ENCODE measurements at places on chromosomes 3 and 15.
A peak's percentile ranks its signal among the peaks of the same experiment; 100 is the strongest.

DNA sequence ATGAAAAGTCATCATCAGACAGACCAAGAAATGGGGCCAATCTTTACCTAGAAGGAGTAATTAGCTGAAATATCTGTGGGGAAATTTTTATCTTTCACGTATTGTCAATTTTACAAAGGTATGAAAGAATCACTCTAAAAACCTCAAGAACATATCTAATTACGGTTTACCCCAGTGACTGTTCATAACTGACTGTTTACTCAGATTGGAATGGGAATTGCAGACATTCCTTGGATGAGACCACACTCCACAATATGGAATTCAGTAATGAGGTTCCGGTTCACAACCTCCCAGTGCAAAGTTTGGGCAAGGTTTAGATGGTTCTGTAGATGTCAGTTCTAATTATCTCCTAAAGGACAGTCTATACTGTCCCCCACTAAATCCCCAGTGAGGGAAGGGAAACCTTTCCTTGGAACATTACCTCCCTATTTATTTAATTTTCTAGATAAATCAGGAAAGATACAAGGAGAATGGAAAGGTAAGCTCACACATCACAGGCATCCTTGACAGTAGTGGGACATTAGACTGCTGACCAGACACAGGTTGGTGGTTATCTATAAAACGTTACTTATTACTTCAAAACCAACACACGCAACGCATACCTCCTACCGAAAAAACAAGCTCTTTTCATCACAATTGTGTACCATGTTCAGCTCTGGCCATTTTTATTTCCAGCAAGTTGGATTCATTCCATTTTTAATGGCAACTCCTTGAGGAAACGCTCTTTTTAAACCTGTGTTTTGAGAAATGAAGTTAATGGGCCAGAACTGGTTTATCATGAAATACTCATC is 129.9 kb downstream of the RORA start:
- DNase-seq: peak; percentile 8

GRCh38 chr3:105722943-105723556 is 145.8 kb downstream of the CBLB start:
- DNase-seq: no peak

DNA sequence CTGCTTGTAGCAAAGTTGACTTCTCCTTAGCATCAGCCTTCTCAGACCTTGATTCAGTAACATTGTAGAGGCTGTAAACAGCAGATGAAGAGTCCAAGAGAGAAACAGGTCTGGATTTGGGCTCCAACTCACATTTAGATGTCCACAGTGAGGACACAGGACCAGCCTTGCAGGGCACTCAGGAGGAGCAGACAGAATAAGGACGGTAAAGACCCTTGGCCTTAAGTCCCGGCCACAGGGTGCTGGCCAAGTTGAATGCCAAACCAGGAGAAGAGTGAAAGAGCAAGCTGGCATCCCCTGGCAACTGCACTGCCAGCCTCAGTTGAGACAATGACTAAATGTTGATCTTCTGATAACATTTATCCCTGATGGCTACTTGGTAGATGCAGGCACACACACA is 136.3 kb downstream of the LRRK1 start:
- DNase-seq: no peak

DNA sequence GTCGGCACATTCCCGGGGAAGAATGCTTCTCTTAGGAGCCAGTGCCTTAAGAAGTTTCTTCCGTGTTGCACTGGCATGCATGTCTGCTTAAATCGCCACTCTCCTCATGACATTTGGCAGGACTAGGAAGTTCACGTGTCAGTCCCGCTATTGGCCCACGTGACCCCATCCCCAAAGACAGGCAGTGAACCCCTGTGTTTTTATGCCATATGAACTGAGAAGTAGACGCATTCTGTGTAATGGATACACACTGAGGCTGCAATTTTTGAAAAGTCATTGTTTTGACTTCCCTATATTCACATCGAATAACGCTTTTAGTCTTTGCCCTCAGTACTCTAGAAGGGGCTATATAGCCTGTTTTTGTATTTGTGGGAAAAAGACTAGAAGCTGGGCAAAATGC is 125.6 kb upstream of the TBL1XR1 start:
- no peak for DNase-seq

GRCh38 chr3:165256554-165257065 is 60.4 kb upstream of the SLITRK3 start:
- peak; percentile 34 for DNase-seq

DNA sequence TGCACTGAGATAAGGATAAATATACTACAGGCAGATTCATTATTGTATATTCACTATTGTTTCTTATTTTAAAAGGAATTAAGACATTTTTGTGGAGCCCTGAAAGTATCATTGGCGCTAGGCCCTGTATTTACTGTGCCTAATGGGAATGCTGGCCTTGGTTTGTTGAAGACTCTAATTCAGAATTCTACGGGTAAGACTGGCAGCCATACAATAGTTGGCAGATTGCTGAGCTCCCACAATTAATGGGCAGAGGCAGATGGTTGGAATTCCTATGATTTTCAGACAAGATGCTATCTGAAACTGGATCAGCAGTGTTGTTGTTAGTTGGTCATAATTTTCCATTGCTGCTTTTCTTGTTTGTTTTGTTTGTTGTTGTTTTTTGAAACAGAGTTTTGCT is 14.7 kb downstream of the PGBD4 start:
- DNase-seq: peak; percentile 33

- DNase-seq: peak; percentile 64
Observed at GRCh38 chr3:42839616-42840015, 30.4 kb downstream of the ACKR2 start.

GRCh38 chr3:6733699-6734394 is 127.1 kb upstream of the GRM7 start:
- no peak for DNase-seq

GRCh38 chr15:33834892-33835743 is 133.2 kb upstream of the CHRM5 start:
- peak; percentile 10 for DNase-seq

DNA sequence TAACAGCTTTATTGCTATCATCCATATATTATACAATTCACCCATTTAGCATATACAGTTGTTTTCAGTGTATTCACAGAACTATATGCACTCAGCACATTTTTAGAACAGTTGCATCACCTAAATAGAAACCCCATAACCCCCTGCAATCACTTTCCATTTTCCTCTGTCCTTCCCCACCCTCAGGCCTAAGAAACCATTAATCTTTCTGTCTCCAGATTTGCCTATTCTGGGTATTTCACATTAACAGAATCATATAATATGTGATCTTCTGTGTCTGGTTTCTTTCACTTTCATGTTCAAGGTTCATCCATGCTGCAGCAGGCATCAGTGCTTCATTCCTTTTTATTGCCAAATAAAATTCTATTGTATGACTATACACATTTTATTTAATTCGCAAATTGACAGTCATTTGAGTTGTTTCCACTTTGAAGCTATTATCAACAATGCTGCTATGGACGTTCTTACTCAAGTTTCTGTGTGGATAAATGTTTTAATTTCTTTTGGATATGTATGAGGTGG is 39.8 kb downstream of the ADAMTS17 start:
- no peak for DNase-seq

- peak; percentile 67 for DNase-seq
Observed at GRCh38 chr3:76134166-76134565, 348.8 kb upstream of the ZNF717 start.

GRCh38 chr15:68874788-68875187 is 54.1 kb upstream of the ANP32A start:
- DNase-seq: no peak

DNA sequence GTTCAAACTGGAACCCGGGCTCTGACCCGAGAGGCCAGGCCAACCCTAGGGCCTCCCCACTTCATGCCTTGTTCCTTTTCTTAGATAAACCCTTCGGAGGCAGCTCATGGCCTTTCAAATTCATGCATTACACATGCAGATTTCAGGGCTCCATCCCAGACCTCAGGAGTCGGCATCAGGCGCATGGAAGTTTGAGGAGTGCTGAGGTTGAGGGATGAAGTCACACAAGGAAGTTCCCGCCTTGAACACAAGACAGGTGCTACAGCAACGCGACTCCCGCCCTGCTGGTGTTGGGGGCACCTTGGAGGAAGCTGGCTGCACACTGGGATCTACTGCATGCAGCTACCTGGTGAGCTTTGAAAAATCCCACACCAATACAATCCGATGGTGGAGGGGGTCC is 245.2 kb upstream of the LYSMD4 start:
- no peak for DNase-seq

DNA sequence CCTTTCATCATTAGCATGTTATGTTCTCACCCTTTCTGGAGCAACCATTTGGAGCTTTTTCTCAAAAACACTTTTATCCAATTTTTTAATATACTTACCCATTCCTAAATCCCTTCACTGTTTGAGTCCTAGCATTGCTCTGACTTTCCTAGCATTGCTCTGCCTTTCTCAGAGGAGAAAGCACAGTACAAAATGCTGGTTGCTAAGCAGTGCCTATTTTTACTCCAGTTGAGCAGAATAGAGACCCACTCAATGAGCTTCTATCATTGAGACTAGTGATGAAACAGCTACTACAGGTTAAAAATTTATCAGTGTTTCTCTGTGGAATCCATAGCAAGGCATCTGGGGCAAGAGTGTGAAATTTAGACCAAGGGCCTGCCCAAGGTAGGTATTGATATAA is 21.8 kb upstream of the IL1RAP start:
- DNase-seq: no peak

- no peak for DNase-seq
Observed at GRCh38 chr3:183211352-183211751, 41.7 kb upstream of the B3GNT5 start.

DNA sequence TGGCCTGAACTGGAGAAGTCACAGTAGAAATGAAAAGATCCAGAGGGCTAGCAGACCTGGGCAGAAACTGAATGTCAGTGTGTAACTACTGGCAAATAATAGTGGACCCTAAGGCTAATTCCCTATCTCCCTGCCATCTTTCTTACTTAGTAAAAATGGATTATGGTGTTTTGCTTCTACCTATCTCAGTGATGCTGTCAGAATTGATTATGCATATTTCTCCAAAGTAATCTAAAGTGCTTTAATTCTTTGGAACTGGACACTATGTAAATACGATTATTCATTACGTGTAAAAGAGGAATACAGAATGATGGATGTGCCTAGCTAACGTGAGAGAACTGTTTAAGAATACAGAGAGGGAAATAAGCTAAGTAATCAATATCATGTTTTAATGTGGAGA is 651.9 kb downstream of the NLGN1 start:
- DNase-seq: no peak

DNA sequence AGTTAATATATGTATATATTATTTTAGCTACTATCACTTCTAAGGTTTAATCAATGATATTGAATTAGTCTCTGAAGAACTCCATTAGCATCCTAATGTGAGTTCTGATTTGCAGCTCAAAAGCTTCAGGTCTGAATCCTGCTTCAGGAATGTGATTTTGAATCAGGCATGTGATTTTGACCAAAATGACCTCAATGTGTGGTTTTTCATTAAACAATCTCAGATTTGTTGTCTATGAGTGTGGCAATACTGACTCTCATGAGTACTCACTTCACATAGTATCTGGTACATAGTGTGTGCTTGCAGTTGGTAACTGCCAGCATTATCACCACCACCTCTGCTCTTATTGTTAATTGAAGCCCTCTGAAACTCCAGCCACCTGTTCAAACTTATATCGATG is 251.0 kb downstream of the KCNH8 start:
- no peak for DNase-seq

GRCh38 chr15:91857224-91857585 is 3.7 kb downstream of the SLCO3A1 start:
- no peak for DNase-seq

GRCh38 chr3:157775446-157775845 is 272.2 kb upstream of the VEPH1 start:
- no peak for DNase-seq

DNA sequence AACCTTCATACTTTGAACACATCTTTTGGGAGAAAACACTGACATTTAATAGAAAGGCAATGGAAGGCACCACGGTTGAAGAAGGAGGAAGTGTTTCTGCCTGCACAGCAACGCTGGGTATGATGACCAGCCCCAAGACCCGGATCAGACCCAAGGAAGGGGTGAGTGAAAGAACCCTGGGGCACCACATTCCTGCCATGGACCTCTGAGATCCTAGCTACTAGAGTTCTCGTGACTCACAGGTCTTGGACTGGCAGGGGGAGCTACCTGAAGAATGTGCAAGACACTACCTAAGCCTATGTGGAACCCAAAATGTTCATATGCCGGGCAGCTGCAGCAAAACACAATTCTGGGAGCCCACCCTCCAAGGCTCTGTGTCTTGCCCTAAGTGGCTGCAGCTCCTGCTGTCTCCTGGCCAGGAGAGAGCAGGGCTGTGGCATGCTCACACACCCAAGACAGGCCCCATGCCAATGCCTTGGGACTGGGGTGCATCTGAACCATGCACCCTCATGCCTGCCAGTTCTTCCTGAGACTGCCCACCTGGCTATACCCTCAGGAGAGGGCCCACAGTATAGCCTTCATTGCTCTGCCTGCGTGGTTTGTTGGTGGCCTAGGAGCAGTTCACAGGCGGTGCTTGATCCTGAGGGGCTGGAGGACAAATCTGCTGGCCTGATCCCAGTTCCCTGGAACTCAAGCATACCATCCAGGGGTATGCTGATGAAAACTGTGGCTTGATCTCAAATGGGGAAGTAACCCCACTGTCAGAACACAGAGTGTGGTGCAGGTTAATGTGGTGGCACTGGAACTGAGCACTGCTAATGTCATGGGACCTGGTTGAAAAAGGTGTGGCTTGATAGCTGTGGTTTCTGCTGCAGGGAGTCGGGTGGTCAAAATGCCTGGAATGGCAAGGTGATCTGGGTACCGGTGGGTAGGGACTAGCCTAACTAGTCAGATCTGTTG is 353.3 kb upstream of the ARHGEF26 start:
- DNase-seq: no peak

DNA sequence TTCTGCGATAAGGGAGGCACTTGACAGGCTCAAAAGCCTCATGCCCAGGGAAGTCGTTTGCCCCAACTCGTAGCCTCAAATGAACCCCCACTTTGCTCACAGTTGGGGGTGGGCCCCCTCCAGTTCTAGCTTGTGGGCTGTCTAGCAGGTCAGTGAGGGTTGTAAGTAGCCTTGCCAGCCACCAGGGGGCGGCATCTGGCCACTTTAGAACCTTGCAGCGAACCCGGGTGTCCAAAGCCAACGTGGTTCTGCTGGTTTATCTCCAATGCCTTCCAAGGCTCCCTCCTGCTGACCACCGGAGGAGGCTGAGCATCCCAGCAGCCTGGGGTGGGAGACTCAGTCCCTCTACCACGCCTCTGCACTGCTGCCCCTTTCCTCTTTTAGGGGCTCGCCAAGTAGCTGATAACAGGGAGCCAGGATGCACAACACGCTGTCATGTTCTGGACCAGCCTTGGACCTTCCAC is 9.2 kb upstream of the RBSN start:
- peak; percentile 58 for DNase-seq

- peak; percentile 91 for DNase-seq
Observed at GRCh38 chr3:29144807-29145206, 136.1 kb upstream of the RBMS3 start.

DNA sequence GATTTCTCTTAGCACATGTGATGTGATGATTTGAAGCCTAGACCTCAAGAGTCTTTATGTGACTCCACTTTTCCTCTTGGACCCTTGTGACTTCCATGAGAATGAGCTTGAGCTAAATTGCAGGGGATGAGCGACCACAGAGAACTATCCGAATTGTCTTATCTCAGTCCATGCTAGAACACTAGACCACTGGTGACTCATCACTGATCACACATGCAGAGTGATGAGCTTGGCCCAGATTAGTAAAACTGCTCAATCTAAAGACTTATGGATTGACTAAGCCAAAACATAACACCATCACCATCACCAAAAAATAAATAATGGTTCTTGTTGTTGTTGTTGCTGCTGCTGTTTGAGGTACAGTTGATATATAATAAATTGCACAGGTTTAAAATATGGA is 114.1 kb upstream of the CFAP20DC start:
- DNase-seq: peak; percentile 4
